ENCODE measurements at places on chromosomes 7 and 10. TPM values are rescaled to one million over a fixed set of nuclear protein-coding genes. Genes with fewer than 3 reads are reported as not detected.
A peak's percentile ranks its signal among the peaks of the same experiment; 100 is the strongest.

The OIT3 gene
- 7.9 TPM for total RNA-seq

The HABP2 gene
- 0.04 TPM for total RNA-seq

DNA sequence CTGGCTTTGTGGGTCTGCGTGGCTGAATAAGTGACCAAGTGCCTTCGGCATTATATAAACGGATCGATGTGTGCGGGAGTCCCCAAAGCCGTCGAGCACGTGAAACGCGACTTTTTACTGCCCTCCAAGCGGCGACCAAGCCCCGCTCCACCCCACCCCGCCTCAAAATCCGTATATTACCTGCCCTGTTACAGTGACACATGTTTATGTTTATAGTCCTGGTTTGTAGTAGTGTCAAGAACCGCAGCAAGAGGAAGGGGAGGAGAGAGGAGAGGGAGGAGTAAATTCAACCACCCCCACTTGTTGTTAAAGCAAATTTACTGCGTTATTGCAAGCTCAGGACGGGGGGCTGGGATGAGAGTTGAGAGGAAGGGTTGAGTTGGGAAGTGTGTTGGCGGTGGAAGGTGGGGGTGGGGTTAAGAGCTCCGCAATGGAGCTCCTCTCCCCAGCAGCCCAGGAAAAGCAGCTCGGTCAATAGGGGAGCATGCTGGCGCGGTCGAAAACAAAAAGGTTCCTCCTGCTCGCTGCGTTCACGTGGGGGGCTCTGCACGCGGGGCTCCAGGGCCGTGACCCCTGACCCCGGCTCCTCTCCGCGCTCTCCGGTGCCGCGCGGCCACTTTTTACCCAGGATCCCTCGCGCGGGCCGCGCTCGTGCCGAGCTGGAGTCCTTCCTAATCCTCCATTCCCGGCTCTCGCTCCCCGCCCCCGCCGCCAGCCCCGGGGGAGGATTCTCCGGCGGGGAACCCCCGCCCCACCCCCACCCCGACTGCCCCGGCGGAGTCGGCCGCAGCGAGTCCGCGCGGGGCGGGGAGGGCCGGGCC, at the start of gene SKIDA1:
Gene SKIDA1 (minus strand): TSS at position 316 of the 821 bp plus-strand sequence. CDS start 7,860 bp downstream, outside the sequence.
- DNase-seq = peak; percentile 98

GRCh38 chr10:91635401-91636400, 2.8 kb upstream of the PPP1R3C start:
- DNase-seq = peak; percentile 89

DNA sequence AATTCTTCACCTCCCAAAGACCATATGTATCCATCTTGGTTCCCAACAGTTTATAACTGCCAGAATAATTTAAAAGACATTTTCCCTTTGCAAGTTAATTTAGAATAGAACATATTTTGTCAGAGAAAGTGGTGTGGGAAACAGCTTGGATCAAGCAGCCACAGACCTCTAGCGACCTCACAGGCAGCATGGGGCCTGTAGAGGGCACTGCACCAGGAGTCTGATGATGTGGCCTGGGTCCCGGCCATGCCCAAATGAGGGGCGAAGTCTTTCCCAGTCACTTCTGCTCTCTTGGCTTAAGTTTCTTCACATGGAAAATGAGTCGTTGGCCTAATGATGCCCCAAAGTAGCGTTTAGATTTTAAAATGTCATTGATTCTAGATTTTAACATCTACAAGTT, 243.2 kb downstream of the SDK1 start:
- DNase-seq = no peak

GRCh38 chr10:74837743-74838142, 11.3 kb downstream of the KAT6B start:
- no peak for DNase-seq
